ENCODE measurements at places on chromosomes 6 and 20. TPM values are rescaled to one million over a fixed set of nuclear protein-coding genes. Genes with fewer than 3 reads are reported as not detected.

PSORS1C2 gene
- not detected for total RNA-seq

OR2B6 gene
- not detected for total RNA-seq

DNA sequence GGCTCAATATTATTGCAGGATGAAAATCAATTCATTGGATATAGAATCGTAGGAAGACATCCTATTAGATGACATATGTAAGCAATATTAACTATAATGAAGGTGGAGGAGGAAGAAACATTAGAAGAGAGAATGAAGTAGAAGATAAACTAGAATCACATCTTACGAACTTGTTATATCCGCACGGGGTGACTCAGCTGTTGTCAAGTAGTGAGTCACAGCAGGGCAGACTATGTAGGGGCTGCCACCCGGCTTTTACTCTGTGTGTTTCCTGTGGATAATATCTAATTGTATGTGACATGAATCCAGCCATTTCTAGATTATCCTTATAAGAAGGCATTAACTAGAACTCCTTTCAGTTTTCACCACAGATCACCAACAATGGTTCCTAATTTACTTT, 520.2 kb downstream of the DOK5 start:
- H3K36me3 ChIP-seq: no peaks in the 10 kb centered on the region
- DNase-seq: no peak
- H3K27ac ChIP-seq: no peak overlapping the region
- no peaks in the 10 kb centered on the region for H3K27me3 ChIP-seq

DNA sequence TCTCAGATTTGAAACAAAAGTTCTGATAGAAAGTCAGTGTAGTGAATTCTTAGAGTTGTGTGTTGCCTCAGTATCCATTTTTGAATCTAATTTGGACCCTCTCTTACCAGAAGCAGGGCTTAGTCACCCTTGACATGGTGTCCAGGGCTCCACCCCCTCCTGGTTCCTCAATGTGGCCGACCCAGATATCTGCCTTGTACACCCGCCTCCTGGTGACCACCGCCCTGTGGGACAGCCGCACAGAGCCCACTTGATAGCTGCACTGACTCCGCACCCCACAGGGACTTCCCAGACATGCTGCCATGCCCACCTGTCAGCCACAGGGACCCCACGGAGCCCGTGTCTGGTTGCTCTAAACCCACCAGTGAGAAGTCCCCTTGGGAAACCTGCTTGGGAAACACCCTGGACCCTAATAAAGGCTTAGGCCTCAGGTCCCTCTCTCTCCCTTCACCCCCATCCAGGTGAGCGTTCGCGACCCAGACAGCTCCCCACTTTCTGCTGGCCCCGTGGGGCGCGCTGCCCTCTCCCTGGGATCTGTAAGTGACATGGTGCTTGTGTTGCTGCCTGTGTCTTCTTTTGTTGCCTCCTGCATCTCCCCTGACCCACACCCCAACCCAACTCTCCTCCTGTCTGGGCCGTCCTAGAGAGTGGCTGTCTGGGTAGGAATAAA, 47.2 kb upstream of the SYNDIG1 start:
- no peak overlapping the region for H3K4me3 ChIP-seq
- DNase-seq: no peak
- no peaks in the 10 kb centered on the region for H3K4me1 ChIP-seq

DNA sequence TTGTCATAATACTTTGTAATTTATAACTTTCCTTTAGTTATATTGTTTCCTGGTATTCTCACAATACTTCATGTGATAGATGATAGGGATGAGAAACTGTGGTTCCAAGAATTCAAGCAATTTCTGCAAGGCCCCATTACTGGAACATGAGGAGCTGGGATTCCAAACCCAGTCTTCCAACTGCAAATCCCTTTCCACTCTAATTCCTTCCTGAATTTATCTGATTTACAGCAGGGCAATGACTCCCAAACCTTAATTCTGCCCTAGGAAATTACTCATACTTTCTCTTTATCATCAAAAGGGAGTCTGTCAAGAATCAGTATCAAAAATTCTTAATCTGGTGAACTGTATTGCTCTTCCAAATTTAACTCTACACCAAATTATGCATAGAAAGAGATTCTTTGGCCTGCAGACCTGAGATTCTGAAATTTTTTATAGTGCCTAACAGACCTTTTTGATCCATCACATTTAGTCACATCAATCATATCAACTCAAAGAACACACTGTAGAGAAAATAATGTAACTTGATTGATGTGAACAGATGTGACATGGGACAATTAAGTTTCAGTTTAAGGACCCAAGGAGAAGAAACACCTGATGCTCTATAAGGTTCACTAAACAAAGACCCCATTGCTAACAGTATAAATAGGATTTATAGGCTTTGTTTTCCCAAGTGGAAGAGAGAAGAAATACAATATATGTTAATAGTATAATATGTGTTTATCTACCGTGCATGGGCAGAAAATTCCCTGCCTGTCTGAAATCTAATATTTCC, 41.5 kb upstream of the GJA1 start:
- no peaks in the 10 kb centered on the region for H3K36me3 ChIP-seq
- no peaks in the 10 kb centered on the region for H3K4me1 ChIP-seq
- no peak for DNase-seq
- H3K27me3 ChIP-seq: no peaks in the 10 kb centered on the region

GRCh38 chr6:102848210-102848609, 1454.7 kb downstream of the GRIK2 start:
- H3K4me1 ChIP-seq: no peaks in the 10 kb centered on the region
- no peaks in the 10 kb centered on the region for H3K36me3 ChIP-seq
- H3K27ac ChIP-seq: no peak overlapping the region
- H3K4me3 ChIP-seq: no peak overlapping the region

GRCh38 chr6:53828215-53828614, 33.4 kb downstream of the LRRC1 start:
- H3K27ac ChIP-seq: no peak overlapping the region
- no peaks in the 10 kb centered on the region for H3K36me3 ChIP-seq
- H3K27me3 ChIP-seq: no peaks in the 10 kb centered on the region

Measured in uterus (tissue), 4 donors.